ENCODE measurements at places on chromosomes 5 and 9. TPM values are rescaled to one million over a fixed set of nuclear protein-coding genes. Genes with fewer than 3 reads are reported as not detected.

DNA sequence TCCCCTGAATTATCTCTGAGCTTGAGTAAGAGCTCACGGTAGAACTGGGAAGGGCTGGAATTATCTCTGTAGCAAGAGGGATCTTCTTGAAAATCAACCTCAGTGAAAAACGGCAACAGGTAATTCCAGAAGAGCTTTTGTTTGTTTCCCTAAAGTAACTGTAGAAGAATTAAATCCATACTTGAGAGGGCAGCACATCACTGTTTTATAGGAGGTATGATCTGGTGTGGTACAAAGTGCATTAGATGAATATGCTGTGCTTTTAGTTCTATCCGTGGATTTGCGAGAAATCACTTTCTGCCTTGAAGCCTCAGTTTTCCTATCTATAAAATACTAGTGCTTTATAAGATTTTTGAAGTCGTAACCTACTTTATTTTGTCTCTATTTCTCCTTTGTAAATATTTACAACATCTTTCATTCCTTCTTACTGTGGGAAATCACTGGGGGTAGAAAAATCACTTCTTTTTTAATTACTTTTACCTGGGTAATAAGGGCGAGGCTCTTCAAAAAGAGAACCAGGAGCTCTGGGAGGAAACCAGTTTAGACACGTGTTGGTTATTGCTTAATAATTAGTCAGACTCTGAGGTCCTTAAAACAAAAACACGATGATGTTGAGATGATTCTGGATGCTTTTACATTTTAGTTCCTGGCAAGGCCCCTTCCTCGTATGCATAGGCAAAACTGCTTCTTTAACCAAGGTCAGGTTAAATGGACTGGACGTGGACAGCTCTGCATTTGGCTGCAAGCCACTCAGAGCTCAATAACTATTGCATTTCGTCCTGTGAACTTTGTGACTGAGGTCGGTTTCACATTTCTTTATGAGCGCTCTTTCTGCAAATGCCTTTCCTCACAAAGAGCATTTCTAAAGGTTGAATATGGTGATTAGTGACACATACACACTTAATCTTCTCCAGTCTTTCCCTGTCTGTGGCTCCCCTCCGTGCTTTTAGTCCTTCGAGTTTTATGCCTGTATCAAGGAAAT lies 376.1 kb downstream of the BRINP1 start:
- no peaks in the 10 kb centered on the region for H3K4me1 ChIP-seq
- no peak overlapping the region for H3K4me3 ChIP-seq
- no peak for DNase-seq
- H3K27ac ChIP-seq: no peak overlapping the region

DNA sequence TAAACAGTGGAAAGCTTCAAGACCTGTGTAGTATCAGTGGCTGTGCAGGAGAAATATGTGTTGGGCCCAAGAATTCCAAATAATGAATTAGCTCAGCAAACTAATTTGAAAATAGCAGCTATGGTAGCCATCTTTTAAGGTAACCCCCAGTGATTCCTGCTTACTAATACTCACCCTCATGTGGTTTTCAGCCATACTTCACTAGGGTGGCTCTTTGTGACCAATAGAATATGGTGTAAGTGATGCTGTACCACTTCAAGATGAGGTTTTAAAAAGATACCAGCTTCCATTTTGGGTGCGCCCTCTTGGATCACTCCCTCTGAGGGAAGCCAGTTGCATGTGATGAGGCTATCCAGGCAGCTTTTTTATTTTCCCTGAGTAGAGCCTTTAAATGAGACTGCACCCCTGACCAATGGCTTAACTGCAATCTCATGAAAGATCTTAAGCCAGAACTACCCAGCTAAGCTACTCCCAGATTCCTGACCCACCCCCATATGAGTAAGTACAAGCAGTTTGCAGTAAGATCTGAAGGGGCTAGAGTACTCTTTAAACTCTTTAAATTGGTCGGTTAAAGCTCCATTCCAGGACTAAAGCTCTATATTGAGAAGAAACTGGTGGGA lies 58.3 kb downstream of the UHRF2 start:
- H3K36me3 ChIP-seq: no peaks in the 10 kb centered on the region
- no peak overlapping the region for H3K27ac ChIP-seq
- DNase-seq: no peak
- no peaks in the 10 kb centered on the region for H3K27me3 ChIP-seq
- no peak overlapping the region for H3K4me3 ChIP-seq

DNA sequence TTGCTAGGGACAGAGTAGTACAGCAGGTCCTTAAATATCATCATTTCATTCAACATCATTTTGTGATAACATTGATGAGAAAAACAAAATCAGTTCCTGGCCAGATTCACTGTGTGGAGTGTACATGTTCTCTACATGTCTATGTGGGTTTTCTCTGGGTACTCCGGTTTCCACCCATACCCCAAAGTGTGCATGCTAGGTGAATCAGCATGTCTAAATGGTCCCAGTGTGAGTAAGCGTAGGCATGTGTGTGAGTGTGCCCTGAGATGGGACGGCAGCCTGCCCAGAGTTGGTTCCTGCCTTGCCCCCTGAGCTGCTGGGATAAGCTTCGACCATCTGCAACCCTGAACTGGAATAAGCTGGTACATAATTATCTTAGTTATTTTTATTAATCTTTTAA lies 16.5 kb upstream of the GLIS3 start:
- no peaks in the 10 kb centered on the region for H3K36me3 ChIP-seq
- H3K27me3 ChIP-seq: no peaks in the 10 kb centered on the region
- H3K4me1 ChIP-seq: no peaks in the 10 kb centered on the region
- no peak overlapping the region for H3K4me3 ChIP-seq
- H3K27ac ChIP-seq: no peak overlapping the region
- no peak for DNase-seq

The CD180 gene
- total RNA-seq: 0.68 TPM

The FBP1 gene
- total RNA-seq: 41.4 TPM

The RNF183 gene
- 0.57 TPM for total RNA-seq

The OTULINL gene
- total RNA-seq: 20.6 TPM

Data from prostate gland (tissue), 2 donors.